ENCODE measurements at places on chromosomes 5 and 9.

GRCh38 chr5:178285399-178286225 lies 53.0 kb upstream of the PHYKPL start:
- no peak for DNase-seq

GRCh38 chr5:91499943-91500531 lies 116.9 kb upstream of the ARRDC3 start:
- no peak for DNase-seq

GRCh38 chr5:179120421-179120861 lies 60.3 kb downstream of the ZNF354C start:
- DNase-seq = peak; percentile 11

DNA sequence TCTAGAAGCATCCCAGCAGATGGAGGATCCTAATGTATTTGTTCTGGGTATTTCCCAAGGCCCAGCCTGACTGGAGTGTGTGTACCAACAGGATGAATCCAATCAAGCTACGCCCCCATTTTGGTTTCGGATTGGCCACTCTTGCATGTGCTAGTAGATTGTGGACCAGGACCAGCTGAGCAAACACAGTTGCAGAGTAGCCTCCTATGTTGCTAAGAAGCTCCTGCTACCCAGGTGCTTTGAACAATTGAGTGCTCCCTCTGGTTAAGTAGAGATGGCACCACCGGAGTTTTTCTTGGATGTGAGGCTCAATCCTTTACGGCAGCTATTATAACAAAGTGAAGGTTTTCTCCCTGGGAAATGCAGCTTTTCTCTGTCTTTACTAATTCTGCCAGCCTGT lies 204.5 kb downstream of the NTRK2 start:
- no peak for DNase-seq

DNA sequence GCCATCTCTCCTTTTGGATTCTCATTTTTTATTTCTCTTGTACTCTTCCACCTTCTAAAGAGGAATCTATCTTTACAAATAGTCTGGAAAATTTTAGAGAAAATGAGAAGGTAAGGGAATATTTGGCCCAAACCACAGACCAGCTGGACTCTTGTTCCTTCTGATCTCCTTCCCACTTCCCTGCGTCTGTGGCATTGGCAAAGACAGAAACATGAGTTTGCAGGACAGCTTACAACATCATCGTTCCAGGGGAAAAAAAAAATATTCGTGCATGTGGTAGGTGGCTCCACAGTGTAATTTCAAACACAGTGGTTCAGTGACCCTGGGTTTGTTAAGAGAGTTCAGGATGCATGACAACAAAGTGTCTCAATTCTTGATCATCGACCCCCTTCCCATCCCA lies 755.0 kb downstream of the DNAH5 start:
- DNase-seq = no peak

GRCh38 chr5:174798551-174798951 lies 74.2 kb downstream of the MSX2 start:
- no peak for DNase-seq

DNA sequence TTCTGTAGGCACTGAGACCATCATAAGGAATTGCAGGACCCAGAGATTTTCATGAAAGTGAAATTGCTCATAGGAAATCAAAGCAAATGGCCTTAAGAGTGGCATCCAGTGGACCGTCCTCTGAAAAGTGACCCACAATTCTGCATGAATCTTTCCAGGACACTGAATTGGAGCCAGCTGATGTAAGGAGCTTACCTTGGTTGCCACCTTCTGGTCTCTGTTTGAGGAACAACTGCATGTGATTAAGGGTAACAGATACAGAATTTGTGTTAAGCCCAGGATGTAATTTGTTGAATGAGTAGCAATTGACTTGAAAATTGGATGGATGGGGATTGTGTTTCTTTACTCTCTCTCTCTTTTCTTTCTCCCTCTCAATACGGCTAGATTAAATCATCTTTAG lies 49.9 kb upstream of the GAS1 start:
- no peak for DNase-seq
